ENCODE measurements at places on chromosomes 1 and 21.

DNA sequence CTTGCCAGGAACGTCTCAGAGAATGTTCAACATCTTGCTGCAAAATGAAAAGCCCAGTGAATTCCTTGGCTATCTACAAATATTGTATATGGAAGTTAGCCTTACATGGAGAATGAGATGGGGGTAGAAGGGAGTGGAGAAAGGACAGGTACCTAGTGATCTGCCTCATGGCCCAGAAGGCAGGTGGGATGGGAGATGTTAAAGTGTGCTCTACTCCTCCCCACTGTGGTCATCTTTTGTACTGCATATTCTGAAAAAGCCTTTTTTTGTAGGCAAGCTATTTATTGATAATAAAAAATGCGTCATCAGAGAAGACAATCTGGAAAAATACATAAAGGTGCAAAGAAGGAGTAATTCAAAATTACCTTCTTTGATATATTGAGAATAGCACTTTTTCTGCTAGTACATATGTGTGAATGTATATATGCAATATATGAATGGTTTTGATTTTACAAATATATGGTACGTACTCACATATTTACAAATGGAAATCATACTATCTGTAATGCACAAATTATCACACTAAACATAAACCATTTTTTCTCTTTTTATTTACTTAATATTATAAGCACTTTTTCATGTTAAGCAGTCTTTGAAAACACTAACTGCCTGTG is 19.1 kb upstream of the SLC5A9 start:
- peak; percentile 29 for DNase-seq

DNA sequence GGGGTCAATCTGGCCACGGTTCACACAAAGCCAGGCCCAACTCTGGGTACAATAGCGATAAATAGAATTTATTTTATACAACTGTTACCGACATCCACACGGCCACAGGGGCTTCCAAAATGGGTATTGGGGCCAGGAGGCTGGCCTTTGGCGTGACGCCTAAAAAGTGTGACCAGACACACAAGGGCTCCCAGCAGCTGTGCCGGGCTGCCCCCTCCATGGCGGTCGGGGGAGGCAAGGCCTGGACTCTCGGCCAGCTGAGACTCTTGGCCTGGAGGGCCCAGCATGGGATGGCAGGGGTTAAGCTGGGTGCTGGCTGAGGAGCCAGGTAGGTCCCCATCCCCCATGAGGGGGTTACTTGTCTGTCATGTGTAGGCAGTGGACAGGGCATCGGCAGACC is 73.0 kb downstream of the RAP1GAP start:
- no peak for DNase-seq

DNA sequence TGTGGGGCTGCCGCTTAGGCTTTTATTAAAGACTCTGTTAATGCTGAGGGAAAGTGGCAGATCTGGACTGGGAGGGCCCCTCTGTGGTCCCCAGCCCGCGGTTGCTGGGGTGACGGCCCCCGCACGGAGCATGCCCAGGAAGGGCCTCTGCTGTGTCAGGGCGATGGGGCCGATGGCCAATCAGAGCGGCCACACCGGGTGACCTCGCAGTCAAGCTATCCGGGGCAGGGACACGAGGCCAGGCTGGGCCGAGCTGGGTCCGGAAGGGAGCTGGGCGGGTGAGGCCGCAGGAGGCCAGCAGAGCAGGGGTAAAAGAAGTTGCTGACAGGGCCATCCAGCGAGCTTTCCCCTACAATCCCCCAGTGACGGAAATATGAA is 145.1 kb downstream of the CASZ1 start:
- DNase-seq = no peak

DNA sequence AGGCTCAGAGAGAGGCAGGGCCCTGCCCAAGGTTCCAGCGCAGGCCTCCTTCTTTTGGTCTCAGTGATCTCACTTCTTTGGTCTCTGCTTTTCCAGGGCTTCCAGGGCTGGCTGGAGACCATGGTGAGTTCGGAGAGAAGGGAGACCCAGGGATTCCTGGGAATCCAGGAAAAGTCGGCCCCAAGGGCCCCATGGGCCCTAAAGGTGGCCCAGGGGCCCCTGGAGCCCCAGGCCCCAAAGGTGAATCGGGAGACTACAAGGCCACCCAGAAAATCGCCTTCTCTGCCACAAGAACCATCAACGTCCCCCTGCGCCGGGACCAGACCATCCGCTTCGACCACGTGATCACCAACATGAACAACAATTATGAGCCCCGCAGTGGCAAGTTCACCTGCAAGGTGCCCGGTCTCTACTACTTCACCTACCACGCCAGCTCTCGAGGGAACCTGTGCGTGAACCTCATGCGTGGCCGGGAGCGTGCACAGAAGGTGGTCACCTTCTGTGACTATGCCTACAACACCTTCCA is 7.7 kb downstream of the C1QB start:
- DNase-seq = no peak

DNA sequence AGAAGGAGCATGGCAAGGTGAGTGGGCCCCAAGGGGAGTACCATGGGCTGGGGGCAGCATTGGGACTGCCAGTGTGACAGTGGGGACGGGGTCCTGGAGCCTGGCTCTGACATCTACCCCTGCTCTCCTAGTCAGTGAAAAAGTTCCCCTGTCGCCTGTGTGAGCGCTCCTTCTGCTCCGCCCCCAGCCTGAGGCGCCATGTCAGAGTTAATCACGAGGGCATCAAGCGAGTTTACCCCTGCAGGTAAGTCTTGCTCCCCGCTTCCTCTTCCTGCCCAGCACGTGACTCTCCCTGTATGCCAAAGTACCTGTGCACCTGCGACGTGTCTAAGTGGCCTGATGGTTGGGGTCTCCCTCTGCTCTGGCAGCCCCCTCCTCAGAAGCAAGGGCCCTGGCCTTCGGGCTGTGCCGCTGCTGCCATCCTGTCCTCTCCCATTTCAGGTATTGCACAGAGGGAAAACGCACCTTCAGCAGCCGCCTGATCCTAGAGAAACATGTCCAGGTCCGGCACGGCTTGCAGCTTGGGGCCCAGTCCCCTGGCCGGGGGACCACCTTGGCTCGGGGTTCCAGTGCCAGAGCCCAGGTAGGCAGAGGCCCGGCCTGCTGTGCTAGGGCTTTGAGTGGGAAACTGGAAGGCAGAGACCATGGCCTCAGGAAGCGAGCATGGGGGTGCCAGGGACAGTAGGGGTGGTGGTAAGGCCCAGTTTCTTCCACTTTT is 8.1 kb downstream of the ZNF687 start:
- DNase-seq = no peak

DNA sequence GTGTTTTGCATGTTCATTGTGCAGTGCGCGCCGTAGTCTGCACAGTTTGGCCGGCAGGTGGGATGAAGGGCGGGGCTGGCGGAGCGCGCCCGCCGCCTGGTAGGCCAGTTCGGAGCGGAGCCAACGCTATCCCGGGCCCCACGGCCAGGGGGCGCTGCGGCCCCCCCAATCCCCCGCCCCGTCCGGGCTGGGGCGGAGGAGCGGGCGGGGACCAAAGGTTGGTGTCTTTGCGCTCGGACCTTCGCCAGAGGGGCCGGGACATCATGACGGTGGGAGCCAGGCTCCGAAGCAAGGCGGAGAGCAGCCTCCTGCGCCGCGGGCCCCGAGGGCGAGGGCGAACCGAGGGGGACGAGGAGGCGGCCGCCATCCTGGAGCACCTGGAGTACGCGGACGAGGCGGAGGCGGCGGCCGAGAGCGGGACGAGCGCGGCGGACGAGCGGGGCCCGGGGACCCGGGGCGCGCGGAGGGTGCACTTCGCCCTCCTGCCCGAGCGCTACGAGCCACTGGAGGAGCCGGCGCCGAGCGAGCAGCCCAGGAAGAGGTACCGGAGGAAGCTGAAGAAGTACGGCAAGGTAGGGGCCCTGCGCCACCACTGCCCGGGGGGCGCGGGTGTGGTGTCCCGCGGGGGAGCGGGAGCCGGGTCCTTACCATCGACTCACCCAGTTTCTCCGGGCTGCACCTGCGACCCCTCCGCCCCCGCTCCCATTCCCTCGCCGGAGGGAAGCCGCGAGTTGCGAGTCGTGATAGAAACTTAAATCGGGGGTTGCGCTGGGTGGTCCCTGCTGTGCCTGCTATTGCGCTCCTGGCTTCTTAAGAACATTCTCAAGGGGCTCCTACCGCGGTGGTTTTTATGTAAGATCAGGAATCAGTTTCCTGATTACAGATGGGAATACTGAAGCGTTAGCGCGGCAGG is at the start of gene C1orf115:
Gene C1orf115, plus strand, starts transcription at position 224 of the 913 bp plus-strand sequence. Its CDS starts 40 bp downstream, at position 264.
- DNase-seq = peak; percentile 78

DNA sequence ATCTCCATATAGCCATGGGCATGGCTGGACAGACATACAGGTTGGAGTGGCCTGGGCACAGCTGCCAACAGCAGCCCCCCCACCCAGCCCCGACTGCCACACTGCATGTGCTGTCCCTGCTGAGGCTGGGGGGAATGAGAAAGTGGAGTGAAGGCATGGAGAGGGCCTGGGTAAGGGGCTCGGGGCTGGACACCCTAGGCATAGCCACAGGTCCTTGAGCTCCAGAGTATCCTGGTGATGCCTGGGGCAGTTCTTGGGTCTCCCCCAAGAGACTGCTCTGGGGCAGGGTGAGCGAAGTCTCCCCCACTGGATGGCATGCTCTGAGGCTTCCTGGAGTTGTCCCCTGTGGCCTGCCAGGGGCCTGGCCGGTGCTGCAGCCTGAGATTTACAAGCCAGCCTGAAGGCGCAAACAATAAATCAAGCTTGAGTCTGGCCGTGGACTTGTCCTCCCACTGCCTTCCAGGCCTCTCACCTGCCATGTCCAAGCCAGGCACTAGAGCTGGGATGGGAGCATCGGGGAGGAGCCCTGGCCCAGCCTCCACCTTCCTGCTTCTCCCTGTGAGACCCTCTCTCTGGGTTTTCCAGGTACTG is 53.6 kb downstream of the FOXO6 start:
- no peak for DNase-seq
